AG10803 (cell line): ENCODE measurements at places on chromosomes 11 and 22.

GRCh38 chr11:19790831-19791552, 78.4 kb downstream of the NAV2 start:
- DNase-seq, result no peak

- DNase-seq, result no peak
Observed at GRCh38 chr22:27999876-28000275, 80.8 kb upstream of the PITPNB start.

GRCh38 chr22:24805790-24806662, at the start of gene SGSM1:
TSS of gene SGSM1 (plus strand) at chr22:24806211. CDS start at chr22:24806326, 115 bp downstream.
- DNase-seq, result peak; percentile 18

DNA sequence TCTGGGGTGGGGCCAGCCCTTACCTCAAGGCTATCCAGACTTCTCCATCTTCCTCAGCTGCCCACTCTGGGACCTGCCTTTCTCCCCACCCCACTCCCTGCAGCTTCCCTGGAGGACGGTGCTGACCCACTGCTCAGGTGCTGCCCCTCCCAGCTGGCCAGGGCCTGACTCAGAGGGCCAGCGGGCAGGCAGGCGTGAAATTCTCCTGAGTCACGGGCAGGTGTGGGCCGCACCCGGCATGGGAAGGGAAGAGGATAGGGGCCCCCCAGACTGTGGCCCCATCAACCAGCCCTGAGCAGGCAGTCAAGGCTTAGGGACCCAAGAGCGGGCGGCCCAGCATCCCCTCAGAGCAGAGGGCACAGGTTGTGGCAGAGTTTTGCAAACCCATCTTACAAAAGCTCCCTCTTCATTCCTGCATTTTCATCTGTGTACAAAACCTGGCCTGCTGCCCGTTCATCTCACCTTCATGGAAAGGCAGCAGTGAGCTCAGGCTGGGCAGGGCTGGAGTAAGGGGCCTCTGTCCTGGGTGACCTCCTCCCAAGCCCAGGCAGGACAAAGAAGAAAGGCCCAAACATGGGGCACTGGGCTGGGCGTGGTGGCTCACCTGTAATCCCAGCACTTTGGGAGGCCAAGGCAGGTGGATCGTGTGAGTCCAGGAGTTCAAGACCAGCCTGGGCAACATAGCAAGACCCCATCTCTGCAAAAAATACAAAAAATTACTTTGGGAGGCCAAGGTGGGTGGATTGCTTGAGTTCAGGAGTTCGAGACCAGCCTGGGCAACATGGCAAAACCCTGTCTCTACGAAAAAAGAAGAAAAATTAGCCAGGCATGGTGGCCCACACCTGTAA, 6.1 kb downstream of the RHOD start:
- DNase-seq, result no peak

- DNase-seq, result no peak
Observed at GRCh38 chr11:65726660-65727059, 6.1 kb upstream of the RNASEH2C start.

DNA sequence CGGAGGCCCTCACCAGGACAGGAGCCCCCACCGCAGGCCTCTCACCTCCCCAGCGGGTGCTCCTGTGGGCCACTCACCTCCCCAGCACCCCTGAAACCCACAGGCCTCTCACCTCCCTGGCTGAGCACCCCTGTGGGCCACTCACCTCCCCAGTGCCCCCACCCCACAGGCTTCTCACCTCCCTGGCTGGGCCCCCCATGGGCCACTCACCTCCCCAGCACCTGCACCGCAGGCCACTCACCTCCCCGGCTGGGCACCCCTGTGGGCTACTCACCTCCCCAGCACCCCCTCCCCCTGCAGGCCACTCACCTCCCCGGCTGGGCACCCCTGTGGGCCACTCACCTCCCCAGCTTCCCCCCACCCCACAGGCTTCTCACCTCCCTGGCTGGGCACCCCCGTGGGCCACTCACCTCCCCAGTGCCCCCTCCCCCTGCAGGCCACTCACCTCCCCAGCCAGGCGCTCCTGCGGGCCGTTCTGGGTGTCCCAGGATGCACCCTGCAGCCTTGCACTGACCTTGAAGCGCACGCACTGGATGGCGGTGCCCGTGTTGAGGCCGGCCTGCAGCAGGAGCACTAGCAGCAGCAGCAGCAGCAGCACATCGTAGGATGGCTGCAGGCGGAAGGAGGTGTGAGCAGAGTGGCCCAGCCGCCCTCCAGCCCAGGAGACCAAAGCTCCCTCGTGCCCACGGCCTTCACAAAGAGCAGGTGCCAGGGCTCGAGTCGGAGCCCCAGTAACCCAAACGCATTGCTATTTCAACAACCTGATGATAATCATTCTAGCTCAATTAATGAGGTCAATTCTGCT, 5.7 kb upstream of the TTLL8 start:
- no peak for DNase-seq

DNA sequence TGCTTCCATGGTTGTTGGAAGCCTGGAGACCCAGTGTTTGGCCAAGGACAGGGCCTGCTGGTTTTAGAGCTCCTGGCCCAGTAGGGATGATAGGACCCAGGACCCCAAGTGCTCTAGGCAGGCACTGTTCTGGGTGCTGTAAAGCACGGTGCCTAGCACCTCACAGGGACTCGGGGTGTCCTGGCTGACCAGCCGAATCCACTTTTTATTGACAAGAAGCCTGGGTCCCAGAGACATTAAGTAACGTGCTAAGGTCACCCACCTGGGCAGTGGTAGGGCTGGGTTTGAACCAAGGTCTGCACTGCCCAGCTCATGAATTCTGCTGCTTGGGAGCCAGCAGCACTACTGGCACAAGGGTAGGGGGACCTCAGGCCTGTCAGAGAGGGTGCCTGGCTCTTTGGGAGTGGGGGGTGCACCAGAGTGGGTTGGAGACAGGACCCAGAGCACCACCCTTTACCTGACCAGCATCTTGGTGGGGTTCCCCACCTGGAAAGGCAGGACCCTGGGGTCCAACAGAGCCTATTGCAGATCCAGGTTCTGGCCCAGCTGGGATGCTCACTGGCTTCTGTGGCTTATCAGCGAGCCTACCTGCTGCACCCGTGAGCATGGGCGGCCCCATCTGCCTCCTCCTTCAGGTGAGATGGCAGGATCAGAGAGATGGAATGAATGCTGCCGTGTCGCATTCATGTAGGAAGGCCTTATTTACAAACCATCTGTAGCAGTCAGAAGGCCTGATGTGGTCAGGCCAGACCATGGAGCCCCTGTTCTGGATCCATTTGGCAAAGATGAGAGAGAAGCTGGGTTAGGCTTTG, 52.0 kb downstream of the BCR start:
- DNase-seq, result no peak

GRCh38 chr11:106959800-106960199, 58.5 kb downstream of the GUCY1A2 start:
- peak; percentile 76 for DNase-seq
